ENCODE measurements at places on chromosomes 3 and 15.
A peak's percentile ranks its signal among the peaks of the same experiment; 100 is the strongest.

DNA sequence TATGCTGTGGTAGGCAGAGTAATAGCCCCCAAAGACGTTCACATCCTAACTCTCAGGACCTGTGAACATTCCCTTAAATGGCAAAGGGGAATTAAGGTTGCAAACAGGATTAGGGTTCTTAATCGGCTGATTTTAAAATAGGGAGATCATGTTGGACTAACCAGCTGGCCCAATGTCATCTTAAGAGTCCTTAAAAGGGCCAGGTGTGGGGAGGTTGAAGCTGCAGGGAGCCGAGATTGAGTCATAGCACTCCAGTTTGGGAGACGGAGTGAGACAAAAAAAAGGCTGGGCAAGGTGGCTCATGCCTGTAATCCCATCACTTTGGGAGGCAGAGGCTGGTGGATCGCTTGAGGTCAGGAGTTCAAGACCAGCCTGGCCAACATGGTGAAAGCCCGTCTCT is 1.6 kb upstream of the FLNB start:
- no peak for DNase-seq

- no peak for DNase-seq
Measured at GRCh38 chr3:113536627-113537101, 4.3 kb downstream of the SIDT1 start.

- no peak for DNase-seq
Measured at GRCh38 chr3:152969557-152970300, 134.8 kb downstream of the P2RY1 start.

GRCh38 chr15:43920815-43921214 is 94.0 kb downstream of the WDR76 start:
- no peak for DNase-seq

GRCh38 chr3:59128685-59129084 is 78.9 kb upstream of the CFAP20DC start:
- no peak for DNase-seq

GRCh38 chr15:31016446-31016915 is 25.1 kb upstream of the MTMR10 start:
- DNase-seq = no peak

GRCh38 chr3:135982404-135982761 is 16.9 kb downstream of the PPP2R3A start:
- no peak for DNase-seq

DNA sequence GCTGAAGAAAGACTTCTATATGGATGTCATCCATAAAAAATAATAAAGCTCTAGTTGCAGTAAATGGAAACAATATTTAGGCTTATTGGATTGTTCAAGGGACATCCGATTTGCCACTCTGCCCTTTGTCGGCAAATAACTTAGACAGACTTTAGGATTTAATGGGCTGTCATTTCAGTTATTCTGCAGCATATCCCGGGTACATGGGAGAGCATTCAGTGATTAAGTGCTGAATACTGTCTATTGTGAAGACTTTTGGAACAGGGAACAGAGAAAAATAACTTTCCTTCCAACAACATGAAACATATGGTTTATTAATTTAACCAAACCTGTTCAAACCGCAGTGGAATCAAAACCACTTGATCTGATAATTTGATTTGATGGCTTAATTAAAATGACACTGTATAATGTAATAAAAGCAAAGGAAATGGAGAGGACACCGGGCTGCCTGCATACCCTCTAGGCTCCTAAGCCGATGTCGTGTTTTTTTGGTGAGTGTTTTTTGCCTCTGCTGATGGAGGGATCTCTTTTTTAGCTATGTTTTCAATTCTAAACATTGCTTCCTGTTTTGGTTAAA is 199.3 kb downstream of the FEZF2 start:
- no peak for DNase-seq

GRCh38 chr3:139173372-139174108 is 128.8 kb upstream of the PRR23C start:
- no peak for DNase-seq

GRCh38 chr15:70091726-70092463 is 5.8 kb downstream of the TLE3 start:
- no peak for DNase-seq

DNA sequence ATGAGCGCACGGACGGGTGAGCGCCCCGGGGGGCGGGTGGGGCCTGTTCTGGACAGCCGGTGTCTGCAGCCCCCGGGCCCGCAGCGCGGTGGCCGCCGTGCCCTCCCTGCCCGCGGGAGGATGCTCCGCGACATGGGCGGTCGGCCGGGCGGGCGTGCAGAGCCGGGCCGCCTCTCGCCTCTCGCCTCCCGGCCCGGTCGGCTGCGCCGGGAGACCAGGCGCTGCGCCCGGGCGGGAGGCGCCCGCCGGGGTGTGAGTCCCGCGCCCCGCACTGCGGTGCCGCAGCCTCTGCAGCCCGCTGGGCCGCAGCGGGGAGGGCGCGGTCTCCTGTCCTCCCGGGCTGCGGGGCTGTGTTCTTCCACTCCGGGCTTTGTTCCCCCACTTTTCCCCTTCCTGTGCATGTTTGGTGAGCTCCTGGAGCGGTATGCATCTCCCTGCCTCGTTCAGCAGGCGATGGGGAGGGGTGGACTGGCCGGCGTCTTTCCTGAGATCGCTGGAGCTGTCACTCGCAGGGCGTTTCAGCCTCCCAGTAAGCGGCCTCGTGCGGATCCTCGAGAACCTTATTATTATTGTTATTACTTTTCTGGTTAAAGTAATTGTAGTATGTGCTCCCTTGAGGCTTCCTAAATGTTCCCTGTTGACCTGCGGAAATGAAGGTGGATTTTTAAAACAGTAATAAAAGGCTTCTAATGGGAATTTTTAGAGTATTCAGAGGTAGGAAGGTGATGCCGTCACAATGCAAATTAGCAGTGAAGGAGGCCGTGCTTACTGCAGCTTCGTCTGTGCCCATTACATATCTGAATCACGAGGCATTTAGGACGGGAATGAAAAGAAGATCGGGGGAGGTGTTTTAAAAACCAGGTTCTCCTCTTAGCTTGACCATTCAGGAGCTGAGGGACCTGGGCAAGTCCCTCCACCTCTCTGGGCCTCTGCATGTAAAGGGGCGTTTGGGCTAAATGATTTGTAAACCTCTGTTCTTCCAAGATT is 593 bp downstream of the TMOD2 start:
- no peak for DNase-seq

GRCh38 chr15:55402707-55403106 is 5.5 kb downstream of the CCPG1 start:
- DNase-seq = no peak

GRCh38 chr15:42373274-42373673 is 14.0 kb downstream of the CAPN3 start:
- DNase-seq = no peak

GRCh38 chr3:191244242-191244867 is 45.3 kb downstream of the OSTN start:
- DNase-seq = no peak

- DNase-seq = no peak
Measured at GRCh38 chr3:57953576-57953975, 54.6 kb upstream of the FLNB start.

- DNase-seq = no peak
Measured at GRCh38 chr3:73999501-73999900, 374.8 kb upstream of the PDZRN3 start.

GRCh38 chr3:112306825-112307224 is 12.8 kb upstream of the SLC9C1 start:
- no peak for DNase-seq

DNA sequence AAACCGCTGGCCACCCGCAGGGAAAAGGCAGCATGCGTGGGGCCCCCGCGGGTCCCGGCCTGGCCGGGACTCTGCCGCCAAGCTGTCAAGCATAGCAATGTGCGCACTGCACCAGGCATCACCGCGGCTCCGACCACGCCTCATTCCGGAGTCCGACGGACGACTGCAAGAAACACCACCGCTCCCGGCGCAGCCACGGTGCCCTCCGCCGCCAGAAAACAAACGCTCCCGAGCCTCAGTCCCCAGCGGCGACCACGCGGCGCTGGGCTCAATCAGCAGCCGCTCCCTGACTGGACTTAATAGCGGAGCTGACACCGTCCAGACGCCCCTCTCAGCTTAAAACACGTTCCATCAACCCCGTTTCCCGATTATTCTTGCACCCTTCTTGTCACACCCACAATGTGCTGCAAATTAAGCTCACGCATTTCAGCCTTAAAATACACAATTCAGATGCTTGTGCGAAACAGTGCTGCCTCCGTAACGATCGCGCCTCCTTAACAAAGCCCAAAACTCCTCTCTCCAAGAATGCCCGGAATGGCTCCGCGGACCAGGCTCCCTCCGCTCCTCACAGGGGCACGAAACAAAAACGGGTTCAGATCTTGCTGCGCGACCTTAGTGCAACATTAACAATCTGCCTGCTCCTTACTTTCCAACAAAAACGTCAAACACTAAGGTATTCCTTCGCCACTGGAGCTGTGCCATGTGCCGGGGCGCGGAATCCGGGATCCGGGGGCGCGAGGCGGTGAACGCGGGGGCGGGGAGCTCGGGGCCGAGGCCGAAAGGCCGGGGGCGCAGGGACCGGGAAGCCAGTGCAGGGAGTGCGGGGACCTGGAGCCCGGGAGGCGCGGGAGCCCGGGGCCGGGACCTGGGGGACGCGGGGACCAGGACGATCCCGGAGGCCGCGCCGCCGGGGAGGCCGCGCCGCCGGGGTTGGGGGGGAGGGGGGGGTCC is 655 bp downstream of the CYFIP1 start:
- peak; percentile 22 for DNase-seq

- no peak for DNase-seq
Measured at GRCh38 chr3:28624084-28624483, 275.5 kb upstream of the AZI2 start.

DNA sequence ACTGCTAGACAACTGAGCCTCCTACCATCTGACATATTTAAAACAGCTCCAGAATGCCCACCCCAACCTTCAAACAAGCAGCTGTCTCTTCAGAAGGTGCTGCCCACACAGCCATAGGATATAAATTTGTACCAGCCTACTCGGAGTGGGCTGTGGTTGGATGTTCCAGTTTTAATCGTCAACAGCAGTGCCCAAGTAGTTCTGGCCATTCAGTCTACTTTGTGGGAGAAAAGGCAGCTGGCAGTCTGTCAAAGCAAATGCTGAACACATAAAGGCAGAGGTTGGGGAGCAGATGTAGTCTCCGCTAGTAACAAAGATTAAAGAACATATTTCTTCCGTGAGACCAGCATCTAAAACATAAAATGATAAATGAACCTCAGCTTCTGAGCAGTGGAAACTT is 15.9 kb upstream of the ERC2 start:
- DNase-seq = no peak

DNA sequence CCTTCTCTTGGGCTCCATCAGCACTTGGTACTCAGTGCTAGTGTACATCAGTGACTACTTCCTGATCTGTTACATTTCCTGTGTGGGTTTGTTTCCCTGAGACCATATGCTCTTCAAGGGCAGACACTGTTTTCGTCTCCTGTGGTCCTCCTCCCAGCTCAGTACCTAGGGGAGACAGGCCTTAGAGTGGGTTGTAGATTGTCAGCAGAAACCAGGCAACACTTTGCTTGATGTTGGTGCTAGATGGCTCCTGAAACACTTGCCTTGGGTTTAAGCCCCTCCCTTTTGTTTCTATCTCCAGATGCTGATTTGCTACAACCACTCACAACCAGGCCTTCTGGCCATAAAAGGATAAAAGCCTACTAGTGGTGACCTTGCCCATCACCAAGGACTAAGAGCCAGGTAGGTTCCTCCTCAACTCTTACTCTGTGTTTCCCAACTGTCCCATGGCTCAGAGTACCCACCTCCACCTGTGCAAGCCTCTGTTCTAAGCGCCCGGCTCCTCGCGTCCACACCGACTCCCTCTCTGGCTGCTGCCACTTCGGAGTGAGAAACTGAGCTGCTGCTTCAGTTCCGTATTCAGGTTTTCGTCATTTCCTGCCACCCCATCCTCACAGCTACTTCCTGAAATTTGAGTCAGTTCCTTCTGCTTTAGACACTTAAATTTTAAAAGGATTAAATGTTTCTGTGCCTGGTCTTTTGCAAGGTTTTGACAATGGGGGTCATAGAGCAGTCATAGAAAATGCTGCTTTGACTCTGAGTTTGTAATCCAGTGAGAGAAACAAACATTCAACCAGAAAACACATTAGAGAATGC is at the start of gene HCLS1:
Gene HCLS1, minus strand, starts transcription at position 548 of the 816 bp plus-strand sequence. CDS start 2,556 bp downstream, outside the sequence.
- peak; percentile 44 for DNase-seq

GRCh38 chr3:6182476-6182875 is 678.4 kb upstream of the GRM7 start:
- no peak for DNase-seq

- no peak for DNase-seq
Measured at GRCh38 chr15:74213858-74214284, 11.3 kb upstream of the STRA6 start.

DNA sequence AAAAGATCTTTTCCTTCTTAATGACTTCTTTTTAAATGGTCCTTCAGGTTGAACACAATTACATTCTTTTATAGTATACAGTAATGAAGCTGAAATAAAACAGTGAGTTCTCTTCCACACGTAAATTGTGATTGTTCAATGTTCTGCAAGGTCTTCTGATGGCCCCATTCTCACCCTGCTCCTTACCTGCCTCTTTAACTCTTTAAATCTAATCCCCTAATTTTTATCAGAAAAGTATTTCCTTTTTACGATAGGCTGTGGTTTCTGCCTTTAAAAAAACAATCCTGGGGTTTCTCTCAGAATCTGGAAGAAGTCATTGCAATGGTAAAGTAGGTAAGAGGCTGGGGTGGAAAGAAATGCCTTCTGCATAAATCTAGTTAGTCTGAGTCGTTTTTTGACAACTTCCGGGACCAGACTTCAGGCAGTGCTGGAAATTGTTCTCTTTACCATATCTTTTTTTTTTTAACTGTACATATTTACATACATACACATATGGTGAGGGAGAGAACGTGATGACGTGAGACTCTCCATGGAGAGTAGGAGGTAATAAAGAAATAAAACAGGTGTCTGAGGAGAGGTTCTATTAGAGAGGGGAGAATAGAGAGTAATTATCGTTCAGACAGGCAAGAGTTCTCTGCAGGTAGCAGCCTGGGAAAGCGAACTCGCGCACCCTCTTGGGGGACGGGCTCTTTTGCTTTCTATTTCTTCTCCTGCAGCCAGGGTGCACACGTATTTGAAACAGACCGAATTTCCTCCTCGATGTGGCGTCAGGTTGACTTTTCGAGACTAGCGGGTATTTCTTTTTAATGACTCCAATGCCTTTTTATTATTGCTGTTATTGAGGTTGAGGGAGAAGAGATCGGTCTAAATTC is at the start of gene SIDT1:
Gene SIDT1, plus strand, starts transcription at position 730 of the 872 bp plus-strand sequence. CDS start 467 bp downstream, outside the sequence.
- peak; percentile 47 for DNase-seq

DNA sequence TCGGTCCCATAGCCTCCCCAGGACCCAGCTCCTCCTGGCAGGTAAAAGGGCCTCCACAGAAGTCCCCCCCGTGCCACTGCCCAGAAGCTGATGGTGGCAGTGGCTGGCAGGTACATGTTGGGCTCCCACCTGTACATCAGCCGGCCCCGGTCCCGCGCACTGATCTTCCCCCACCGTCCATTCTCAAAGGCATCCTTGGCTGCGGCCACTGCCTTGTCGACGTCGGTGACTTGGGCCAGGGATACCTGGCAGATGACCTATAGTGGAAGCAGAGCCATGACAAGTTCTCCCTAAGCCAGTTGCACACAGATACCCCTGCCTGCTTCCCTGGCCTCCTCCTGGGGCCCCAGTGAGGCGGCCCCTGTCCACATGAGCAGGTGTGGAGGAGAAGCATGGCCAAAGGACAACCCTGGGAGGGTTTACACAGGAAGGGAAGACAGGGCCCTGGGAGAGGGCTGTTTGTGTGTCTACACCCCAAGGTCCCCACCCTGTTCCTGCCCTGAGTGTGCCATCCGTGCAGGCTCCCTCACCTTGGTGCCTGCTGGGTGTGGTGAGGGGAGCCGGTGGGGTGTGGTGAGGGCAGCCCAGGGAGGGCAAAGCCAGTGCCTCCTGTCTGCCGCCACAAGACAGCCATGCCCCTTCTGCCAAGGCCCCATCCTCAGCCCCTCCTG is 44.8 kb downstream of the ALDH1L1 start:
- DNase-seq = no peak

Measured in stimulated activated CD4-positive, alpha-beta T cell treated with anti-CD3 and anti-CD28 coated beads, Interleukin-12 subunit alpha, Interleukin-12 subunit beta, amount 100 ng/mL, for 24 hours (primary cell).